ENCODE measurements at places on chromosomes 7 and 10. TPM values are rescaled to one million over a fixed set of nuclear protein-coding genes. Genes with fewer than 3 reads are reported as not detected.

Gene PLEKHA8
- 1.7 TPM for polyA plus RNA-seq

Gene HOXA9
- not detected for polyA plus RNA-seq

Gene FGFR2
- 16.5 TPM for polyA plus RNA-seq

Gene CDH23
- 2.9 TPM for polyA plus RNA-seq

Gene CFAP70
- polyA plus RNA-seq, result 1.2 TPM

Gene NAT16
- polyA plus RNA-seq, result not detected

Data from right cardiac atrium (tissue), 5 donors.